ENCODE measurements at places on chromosomes 4 and X.

DNA sequence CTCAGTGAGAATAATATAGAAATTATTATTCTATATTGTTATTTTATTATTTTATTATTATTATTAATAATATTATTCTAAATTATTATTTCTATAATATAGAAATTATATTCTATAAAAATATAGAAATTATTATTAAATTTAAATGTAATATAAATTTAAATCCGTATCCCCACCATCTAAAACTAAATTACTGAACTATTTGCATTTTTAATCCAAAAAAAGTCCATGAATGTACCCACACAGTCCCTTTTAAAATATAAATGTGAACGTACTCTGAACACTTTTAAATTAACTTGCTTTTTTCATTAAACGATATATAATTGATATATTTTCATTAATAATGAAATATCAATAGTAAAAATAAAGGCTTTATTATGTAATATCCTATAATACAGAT lies 248.3 kb upstream of the PCDH7 start:
- no peak for DNase-seq

- DNase-seq, result no peak
Observed at GRCh38 chr4:1720163-1720983, 750 bp downstream of the TMEM129 start.

DNA sequence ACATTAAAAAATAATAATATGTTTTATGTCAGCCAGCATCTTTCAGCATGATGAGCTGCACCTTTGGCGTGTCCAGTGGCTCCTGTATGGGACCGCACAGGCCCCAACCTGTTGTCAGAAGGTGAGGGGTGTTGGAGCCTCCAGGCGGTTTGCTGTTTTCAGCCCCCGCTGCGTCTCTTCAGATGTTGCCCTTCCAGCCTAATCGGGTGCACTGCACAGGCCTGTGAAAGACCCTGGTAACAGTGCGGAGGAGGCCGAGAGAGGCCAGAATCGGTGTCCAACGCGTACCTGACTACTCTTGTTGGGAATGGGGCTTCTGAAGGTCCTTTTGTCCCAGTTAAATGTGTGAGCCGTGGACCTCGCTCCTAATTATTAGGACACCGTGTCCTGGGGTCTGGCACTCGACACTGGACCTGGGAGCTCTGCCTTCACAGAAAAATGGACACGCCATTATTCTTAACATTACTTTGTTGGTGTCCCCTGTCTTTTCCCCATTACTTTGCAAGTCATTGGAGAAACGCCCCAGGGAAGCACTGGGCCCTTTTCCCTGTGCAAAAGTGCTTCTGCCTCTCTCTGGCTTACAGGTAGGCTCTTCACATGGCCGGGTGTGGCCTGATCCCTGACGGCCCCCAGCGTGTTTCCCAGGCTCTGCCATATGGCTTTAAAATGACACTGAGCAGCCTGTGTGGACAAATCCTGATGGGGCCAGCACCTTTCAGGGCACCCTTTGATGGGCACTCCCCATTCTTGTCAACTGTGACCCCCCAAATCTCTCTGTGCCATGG lies 51.2 kb downstream of the TBC1D14 start:
- peak; percentile 20 for DNase-seq

DNA sequence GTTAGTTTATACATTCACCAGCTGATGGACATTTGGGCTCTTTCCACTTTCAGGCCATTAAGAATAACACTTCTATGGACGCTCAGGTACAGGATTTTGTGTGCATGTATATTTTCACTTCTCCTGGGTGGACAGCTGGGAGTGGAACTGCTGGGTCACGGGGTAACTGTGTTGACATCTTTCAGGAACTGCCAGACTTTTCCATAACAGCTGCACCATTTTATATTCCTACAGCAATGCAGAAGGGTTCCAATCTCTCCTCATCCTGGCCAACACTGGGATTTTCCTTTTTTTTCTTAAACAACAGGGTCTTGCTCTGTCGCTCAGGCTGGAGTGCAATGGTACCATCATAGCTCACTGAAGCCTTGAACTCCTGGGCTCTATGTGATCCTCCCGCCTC lies 11.9 kb downstream of the HAUS7 start:
- no peak for DNase-seq

- peak; percentile 90 for DNase-seq
Observed at GRCh38 chr4:143336781-143337599, at the start of gene GAB1. TSS of gene GAB1 (plus strand) at chr4:143336876. CDS start at chr4:143337189, 313 bp downstream.

DNA sequence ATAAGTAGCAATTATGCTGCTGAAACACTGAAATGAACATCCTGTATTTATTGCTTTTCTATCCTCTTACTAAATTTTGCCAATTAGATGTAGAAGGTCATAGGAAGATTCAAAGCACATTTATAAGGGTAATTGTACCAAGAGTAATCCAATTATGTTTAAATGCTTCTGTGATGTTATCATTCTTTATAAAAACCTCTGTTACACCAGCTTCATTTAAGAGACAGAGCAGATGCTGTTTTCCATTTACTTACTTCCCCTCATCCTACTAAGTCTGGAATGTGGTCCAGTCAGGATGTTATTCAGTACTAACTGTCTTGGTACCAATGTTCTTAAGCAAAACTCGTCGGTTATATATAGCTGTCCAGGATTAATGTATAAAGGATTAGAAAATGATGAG lies 539.6 kb downstream of the PDHA2 start:
- no peak for DNase-seq

- DNase-seq, result no peak
Observed at GRCh38 chrX:39982948-39983347, 114.8 kb downstream of the BCOR start.

DNA sequence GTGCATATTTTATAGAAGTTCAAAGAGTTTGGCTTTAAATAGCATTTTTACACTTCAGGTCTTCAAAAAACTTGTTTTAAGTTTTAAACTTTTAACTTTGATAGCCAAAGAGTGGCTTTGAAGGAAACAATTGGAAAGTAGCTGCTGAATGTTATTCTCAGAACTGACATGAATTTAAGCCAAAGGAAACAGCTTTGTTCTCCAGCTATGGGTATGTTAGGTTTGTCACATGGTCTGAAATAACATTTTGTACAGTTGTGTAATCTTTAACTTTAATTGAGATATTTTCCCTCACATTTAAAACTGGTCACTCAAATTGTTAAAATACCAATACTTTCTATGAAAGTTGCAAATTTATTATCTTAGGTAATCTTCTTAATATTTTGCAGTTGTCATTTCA lies 564.7 kb downstream of the IL15 start:
- DNase-seq, result no peak

GRCh38 chrX:97897998-97898397 lies 1014.3 kb downstream of the RPA4 start:
- no peak for DNase-seq

DNA sequence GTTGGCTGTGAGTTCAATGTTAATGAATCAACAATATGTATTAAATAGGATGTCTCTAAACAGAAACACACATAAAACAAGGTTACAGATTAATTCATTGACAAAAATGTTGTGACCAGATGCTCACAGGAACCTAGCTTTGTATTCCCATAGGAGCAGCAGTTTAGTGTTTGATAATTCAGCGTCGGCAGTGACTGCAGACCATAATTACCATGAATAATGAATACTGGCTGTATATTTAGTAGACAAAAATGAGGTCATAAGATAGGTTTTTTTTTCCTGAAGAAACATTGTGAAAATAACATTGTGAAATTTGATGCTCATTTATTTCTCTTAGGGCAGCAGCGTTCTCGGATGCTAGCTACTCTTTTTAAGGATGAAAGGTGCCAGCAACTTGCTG lies 27.8 kb downstream of the COPS4 start:
- DNase-seq, result no peak

GRCh38 chr4:74181219-74181618 lies 23.3 kb downstream of the MTHFD2L start:
- DNase-seq, result no peak

GRCh38 chrX:101357166-101357795 lies 8.7 kb upstream of the TIMM8A start:
- no peak for DNase-seq

DNA sequence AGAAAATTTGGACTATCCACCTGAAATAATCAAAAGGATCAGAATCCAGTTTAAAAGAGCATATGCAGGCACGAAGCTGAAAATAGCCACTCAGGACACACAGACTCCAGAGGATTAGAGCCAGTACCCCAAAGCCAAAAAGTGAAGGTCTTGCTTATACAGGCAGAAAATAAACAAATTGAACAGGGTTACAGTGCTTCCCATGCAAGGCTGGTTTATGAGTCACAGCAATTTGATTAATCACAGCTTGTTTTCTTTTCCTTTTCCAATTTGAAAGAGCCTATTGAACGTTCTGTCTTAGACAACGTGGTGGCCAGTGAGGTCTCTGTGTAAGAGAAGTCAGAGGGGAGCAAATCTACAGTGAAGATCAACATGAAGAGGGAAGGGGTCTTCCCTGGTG lies 10.2 kb downstream of the HGFAC start:
- no peak for DNase-seq

- no peak for DNase-seq
Observed at GRCh38 chr4:106809076-106809475, 227.0 kb downstream of the DKK2 start.

- no peak for DNase-seq
Observed at GRCh38 chr4:94519925-94520789, 68.4 kb downstream of the PDLIM5 start.

- no peak for DNase-seq
Observed at GRCh38 chr4:174494726-174495125, 27.6 kb downstream of the HPGD start.

DNA sequence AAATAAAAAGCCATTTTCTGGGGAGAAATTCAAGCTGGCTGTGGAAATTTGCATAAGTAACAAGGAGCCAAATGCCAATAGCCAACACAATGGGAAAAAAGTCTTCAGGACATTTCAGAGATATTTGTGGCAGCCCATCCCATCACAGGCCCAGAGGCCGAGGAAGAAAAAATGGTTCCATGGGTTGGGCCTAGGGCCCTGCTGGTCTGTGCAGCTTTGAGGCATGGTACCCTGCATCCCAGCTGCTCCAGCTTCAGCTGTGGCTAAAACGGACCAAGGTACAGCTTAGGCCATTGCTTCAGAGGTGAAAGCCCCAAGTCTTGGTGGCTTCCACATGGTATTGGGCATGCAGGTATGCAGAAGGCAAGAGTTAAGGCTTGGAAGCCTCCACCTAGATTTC lies 14.2 kb upstream of the IL9R start:
- DNase-seq, result no peak

DNA sequence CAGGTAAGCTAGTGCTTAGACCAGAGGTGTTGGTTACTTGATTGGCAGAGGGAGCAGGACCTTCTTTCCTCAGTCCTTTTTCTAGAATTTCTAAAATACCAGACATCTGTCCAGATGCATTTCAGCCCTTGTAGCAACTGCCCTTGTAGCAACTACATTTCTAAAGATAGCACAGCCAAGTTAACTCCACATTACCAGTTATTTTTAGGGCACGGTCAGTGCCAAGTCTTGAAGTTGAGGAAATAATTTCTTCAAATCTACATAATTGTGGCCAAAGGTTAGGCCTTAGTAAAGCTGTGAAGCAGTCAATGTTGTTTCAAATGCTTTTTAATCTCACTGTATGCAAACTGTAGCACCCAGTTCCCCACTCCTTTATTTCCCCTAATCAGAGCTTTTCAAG lies 62.9 kb downstream of the MID1IP1 start:
- no peak for DNase-seq

DNA sequence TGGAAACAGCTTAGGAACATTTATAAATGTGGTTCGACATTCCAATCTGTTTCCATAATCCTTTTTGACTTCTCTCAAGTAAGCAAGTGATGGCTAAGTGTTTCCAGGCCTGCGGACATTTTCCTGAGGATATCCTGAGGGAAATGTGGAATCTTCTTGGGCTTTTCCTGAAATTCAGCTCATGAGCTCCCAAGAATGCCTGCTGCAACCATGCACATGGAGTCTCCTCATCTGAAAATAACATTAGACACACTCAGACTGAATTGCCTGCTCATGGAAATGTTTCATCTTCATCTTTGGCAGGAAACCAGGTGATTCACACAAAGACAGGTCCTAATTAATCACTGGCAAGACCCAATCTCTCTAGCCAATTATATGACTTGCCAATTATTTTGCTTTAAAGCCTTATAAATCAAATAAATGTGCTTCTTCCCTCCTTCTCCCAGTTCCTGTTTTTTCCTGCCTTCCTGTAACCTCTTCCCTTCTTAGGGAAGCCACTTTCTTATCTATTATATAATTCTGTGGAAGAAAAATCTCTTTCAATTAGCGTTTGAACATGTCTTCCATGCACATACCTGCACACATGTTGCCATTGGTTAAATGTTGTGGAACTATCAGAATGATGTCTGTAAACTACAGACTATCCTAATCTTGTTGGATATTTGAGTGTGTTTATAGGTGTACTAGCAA lies 104.6 kb upstream of the MXRA5 start:
- DNase-seq, result no peak

DNA sequence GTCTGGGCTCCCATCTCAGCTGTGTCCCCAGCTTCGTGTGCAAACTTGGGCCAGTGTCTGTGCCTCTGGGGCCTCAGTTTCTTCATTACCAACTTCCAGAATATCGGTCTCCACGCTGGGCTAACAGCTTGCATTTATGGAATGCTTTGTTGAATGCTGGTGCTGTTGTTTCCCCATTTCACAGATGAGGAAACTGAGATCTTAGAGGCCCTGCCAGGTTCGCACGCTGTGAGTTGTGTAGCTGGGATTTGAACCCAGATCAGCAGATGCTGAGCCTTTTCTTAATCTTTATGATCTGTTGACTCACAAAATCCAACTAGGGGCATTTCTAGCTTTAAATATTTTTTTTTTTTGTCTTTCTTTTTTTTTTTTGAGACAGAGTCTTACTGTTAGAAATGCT lies 101.5 kb upstream of the STX18 start:
- DNase-seq, result no peak

GRCh38 chr4:83276299-83277040 lies 8.1 kb downstream of the COQ2 start:
- DNase-seq, result no peak

DNA sequence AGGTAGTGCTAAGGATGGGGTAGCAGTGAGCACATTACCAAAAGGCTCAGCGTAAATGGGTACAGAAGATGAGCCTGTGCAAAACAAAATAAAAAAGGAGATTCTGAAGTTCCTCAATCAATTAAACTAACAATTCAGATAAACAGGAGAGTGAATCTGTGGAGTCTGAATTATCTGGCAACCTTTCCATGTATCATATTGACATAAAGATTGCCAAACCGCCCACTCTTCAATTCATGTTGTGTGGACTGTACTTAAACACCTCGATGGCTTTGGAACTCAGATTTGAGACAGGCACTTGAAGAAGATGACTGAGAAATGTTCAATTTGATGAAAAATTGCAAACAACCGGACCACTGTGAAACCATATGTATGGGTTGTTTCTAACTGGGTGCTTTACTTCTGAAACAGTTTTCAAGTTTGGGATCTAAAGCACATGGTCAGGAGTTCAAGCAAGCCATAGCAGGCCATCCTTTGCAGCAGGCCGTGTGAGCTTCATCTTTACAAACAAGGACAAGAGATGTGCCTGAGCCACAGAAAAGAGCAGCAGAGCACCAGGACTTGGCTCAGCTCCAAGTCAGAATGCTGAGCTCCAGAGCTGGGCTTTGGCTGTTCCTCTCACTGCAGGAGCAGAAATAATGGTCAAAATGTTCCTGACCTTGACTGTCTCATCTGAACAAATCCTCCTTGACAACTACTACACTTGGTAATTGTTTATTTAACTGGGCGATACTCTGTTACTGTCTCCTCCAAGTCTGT lies 108.1 kb downstream of the MGST2 start:
- no peak for DNase-seq
